ENCODE measurements at places on chromosomes 3 and 15. TPM values are rescaled to one million over a fixed set of nuclear protein-coding genes. Genes with fewer than 3 reads are reported as not detected.

Gene IL17RB
- total RNA-seq, result 0.97 TPM

GRCh38 chr15:74386496-74387140, 19.2 kb upstream of the CYP11A1 start:
- H3K36me3 ChIP-seq, result no peaks in the 10 kb centered on the region
- H3K4me1 ChIP-seq, result no peaks in the 10 kb centered on the region
- no peaks in the 10 kb centered on the region for H3K27me3 ChIP-seq

Gene PDZRN3
- total RNA-seq, result 39.3 TPM

DNA sequence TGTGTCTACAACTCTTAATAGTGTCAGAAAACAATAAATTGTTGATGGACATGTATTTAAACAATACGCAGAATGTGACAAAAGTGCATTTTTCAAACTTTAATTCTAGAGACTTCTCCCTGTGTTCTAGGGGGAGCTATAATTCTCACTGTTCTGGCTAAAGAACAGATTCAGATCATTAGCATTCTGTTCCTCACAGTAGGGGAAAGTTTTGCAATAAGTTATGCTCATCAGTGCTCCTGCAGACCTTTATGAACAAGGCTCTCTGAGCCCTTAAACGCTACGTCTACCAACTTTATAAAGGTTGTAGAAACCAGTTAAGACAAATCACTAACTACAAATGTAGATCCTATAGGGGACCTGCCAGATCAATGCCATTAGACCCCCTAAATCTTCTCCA, 444.2 kb downstream of the SQOR start:
- peaks cover 4% of the 10 kb centered on the region for H3K4me1 ChIP-seq
- H3K4me3 ChIP-seq, result no peak overlapping the region

Gene LYZL4
- total RNA-seq, result not detected

DNA sequence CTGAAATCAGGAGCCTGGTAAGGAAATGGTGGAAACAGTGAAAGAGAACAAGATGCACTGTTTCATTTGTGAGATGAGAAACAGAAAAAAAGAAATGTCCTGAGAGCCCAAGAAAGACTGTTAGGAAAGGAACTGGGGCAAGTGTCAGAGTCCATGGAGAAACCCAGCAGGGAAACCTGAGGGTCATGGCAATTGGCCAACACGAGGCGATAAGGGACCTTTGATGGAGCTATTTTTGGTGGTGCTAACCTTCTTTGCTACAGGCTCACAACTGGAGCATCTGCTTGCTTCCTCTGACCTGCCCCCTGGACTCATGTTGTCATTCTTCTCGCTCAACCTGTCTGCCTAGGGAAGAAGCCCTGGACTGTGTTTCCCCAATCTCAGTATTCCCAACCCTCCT, 4.2 kb upstream of the TMEM41A start:
- peaks cover 3% of the 10 kb centered on the region for H3K4me1 ChIP-seq
- H3K4me3 ChIP-seq, result no peak overlapping the region
- no peaks in the 10 kb centered on the region for H3K36me3 ChIP-seq
- H3K27ac ChIP-seq, result no peak overlapping the region
- H3K27me3 ChIP-seq, result no peaks in the 10 kb centered on the region
- DNase-seq, result no peak

GRCh38 chr3:111690242-111690641, 95.1 kb upstream of the ZBED2 start:
- no peak overlapping the region for H3K27ac ChIP-seq
- no peaks in the 10 kb centered on the region for H3K36me3 ChIP-seq
- peaks cover 3% of the 10 kb centered on the region for H3K4me1 ChIP-seq
- no peaks in the 10 kb centered on the region for H3K27me3 ChIP-seq
- DNase-seq, result no peak

Gene SLC28A2
- not detected for total RNA-seq
